ENCODE measurements at places on chromosomes 11 and 22.

GRCh38 chr11:18522388-18522787 lies 4.4 kb downstream of the TSG101 start:
- DNase-seq, result no peak

DNA sequence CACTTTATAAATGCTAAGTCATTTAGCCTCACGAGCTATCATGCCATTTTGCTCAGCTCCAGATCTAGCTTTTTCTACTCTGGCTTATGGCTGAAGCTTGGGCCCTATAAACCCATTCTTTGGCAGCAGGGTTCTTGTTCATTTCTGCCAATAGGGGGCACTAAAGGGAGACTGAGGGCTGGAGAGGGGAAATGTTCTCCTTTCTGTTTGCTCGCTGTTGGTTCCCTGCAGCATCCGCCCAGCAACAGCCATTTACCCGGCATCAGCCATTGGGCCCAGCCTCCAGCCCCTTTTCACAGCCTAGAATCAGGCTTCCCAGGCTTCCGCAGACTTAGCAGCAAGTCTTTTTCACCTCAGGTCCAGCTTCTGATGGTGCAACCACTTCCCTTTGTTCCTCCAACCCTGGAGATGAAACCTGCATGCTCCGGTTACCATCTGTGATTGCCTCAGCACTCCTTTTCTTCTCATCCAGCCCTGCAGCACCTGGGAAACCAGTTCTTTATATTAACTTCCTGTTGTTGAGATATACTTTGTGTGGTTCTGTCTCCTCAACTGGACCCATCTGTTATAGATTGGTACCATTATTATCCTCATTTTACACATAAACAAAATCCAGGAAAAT lies 4.2 kb upstream of the ME3 start:
- no peak for DNase-seq

DNA sequence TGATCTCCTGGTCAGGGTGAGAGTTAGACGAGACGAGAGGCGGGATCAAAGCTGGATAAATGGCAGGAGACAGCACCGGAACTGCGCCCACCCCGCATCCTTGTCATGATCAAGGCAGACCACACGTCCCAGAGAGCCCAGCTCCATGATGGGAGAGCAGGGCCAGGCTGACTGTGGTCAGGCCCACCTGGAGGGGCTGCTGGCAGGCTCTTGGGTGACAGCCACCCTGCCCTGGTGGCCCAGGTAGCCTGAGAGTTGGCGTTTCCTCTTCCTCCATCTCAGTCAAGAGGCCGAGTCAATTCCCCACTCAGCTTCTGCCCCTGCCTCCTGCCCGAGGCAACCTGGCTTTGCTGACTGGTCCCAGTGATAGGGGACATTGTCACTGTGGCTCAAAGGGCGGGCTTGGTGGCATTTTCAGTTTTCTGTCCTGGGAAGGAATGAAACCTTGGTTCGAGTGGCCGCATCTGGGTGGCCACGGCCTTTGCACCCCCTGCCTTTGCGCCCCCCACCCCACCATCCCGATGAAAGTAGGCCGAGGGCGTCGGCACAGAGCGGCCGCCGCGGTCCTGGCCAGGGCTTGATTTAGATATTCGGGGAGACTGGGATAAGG lies 60.8 kb upstream of the PPARA start:
- DNase-seq, result no peak

DNA sequence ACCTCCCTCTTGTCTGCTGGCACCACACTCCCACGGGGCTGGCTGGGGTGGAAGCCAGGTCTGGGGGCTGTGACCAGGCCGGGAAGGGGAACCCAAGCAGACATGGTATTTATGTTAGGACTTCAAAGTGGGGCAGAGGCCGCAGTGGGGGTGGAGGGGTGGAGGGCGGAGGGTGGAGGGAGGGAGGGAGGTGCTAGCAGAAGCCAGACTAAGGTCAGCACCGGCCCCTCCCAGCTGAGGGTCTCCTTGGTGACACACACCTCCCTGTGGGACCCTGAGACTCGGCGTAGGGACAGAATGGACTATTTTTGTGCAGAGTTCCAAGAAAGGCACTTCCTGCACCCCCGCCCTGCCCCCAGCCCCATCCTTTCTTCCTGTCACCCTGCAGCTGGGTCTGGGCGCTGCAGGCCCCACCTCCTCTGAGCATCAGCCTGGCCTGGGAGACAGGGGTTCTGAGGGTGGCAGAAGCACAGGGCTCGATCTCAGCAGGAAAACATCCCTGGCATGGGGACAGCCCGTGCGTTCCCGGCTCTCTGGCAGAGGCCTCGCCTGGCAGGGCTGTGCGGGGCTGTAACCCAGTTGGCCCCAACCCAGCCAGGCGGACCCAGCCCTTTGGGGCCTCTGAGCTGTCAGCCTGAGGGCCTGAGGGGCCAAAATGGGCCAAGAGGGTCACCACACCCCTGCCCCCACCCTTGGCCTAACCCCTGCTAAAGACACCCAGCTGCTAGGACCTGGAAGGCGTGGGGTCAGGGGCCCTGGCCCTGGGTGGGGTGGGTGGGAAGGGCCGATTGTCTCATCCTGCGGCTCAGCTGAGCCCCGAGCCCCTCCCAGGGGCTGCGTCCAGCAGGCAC lies 9.6 kb upstream of the CD248 start:
- DNase-seq, result peak; percentile 58

- DNase-seq, result no peak
Measured at GRCh38 chr11:17686231-17686980, 33.0 kb upstream of the MYOD1 start.

- DNase-seq, result no peak
Measured at GRCh38 chr22:25668437-25668836, 73.6 kb upstream of the MYO18B start.

- no peak for DNase-seq
Measured at GRCh38 chr11:61012737-61013215, 41.3 kb downstream of the CD6 start.

DNA sequence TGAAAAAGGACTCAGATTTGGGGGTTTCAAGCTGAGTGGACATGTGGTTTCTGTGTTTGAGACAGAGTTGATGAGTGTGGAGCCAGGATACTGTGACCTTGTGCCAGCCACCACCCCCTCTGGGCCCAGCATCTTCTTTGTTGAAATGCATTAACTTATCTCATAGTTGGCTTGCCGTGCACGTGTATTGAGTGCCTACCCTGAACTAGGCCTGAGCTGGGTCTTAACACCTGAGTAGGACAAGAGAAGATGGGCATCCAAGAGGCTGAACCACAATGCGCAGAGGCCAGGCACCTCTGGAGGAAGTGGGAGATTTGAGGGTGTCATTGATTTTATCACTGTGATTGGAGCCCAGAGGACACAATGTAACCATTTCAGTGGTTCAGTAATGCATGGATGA lies 117.6 kb upstream of the CRYBB3 start:
- DNase-seq, result no peak

- no peak for DNase-seq
Measured at GRCh38 chr11:42555190-42555589, 756.6 kb upstream of the API5 start.

GRCh38 chr22:45644714-45645113 lies 26.9 kb upstream of the ATXN10 start:
- DNase-seq, result no peak

- no peak for DNase-seq
Measured at GRCh38 chr11:114044042-114044871, 15.3 kb upstream of the ZBTB16 start.

GRCh38 chr22:32181043-32181442 lies 21.9 kb upstream of the C22orf42 start:
- no peak for DNase-seq

DNA sequence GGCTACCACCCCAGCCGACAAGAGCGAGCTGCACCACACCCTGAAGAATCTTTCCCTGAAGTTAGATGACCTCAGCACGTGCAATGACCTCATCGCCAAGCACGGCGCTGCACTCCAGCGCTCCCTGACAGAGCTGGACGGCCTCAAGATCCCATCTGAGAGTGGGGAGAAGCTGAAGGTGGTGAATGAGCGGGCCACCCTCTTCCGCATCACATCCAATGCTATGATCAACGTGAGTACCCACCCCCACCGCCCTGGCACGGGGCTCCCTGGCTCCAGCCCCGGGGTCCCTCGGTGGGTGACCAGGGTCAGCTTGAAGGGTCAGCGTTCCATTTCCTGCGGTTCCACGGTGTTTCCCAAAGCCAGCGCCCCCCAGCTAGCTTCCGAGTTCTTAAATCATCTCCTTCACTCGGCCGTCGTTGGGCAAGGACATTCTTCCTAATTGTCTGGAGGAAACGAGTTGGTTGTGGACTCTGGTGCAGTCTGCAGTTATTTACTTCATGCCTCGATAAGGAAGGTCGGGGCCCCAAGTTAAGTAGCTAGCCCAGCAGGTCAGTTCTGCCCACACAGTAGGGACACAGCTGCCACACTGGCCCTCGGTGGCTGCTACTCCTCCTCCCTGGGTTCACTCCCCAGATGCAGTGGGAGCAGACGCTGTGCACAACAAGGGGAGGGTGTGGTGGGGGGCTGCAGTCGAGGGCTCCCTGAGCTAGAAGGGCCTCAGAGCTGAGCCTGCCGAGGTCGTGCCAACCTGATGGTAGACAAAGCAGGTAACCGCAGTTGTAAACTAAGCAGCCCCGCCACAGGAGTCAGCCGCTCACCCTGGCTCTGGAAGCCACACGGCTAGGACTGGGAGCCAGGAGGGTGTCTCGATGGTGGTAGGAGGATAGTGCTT lies 97.9 kb downstream of the MORC2 start:
- DNase-seq, result no peak

DNA sequence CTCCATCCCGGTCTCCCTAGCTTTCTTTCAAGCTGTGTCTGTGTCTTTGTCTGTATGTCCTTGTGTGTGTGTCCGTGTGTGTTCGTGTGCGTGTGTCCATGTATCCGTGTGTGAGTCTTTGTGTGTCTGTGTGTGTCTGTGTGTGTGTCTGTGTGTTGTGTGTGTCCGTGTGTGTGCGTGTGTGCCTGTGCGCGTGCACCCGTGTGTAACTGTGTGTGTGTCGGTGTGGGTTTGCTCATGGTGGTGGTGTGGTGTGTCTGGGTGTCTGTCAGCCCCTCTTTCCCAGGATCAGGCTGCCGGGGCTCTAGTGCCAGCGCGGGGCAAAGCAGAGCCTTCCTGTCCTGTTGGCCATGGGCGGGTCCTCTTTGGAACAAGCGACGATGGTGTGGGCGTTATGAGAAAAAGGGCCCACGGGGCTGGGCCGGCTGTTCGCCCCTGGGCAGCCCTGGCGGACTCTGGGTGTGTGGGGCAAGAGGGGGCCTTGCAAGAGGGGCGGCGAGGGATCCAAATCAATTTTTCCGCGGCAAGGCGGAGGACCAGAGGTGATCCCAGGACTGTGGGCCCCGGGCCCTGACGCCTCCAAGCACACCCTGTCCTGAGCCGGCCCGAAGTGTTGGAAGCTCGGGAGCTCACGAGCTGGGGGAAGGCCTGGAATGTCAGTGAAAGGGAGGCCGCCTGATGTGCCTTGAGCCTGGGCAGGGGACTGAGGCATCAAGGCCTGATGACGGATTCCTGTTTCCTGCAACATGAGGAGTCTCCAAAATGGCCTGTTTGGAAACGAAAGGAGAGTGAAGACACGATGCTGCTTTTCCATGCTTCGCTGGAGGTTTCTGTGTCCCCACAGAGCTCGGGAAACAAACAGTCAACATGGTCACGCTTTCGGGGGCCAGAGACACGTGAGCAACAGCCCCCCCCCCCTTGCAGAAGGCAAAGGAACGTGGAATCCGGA lies 3929.2 kb upstream of the OR11H1 start:
- DNase-seq, result no peak

- peak; percentile 31 for DNase-seq
Measured at GRCh38 chr22:48576333-48577013, 1251.2 kb downstream of the BRD1 start.

GRCh38 chr11:2945031-2945756 lies 16.0 kb upstream of the PHLDA2 start:
- DNase-seq, result peak; percentile 72

GRCh38 chr11:12728417-12728816 lies 54.2 kb downstream of the TEAD1 start:
- DNase-seq, result no peak

- no peak for DNase-seq
Measured at GRCh38 chr22:50437511-50438304, 37.1 kb downstream of the SBF1 start.

- no peak for DNase-seq
Measured at GRCh38 chr22:27133681-27134314, 476.4 kb downstream of the MIAT start.

GRCh38 chr11:27462543-27462942 lies 10.0 kb downstream of the LGR4 start:
- no peak for DNase-seq

DNA sequence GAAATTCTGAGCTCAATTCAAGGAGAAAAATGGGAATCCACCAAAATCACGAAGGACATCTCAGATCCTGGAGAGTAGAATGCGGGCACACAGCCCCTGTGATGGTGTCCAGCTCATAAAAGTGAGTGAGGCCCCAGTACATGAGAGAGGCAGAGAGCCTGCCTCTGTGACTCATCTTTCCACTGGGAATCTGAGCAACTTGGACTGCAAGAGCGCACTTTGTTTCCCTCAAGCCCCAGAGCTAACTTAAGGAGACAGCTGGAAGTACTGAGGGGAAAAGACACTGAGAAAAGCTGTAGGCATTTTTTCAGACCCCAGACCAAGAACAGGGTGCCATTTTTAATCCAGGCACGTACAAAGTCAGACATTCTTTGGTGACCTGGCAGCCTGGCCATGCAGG lies 273.7 kb downstream of the C11orf87 start:
- DNase-seq, result no peak

GRCh38 chr22:26702906-26703830 lies 45.8 kb downstream of the MIAT start:
- DNase-seq, result no peak

GRCh38 chr11:108807262-108807661 lies 142.4 kb downstream of the DDX10 start:
- no peak for DNase-seq

DNA sequence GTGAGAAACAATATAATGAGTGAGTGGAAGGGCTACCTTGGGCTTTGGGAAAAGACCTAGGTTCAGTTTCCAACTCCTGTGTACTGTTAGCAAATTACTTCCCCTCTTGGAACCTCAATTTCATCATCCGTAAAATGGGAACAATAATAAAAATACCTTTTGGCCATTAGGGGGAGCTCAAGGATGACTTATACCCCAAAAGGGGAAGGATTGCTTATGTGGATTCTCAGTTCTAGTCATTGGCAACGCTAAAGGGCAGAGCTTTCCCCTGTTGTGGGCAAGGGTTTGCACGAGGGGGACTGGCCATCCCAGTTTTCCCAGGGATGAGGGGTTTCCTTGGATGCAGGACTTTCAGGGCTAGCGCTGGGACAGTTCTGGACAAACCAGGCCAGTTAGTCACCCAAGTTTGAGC lies 3.1 kb upstream of the COMMD9 start:
- DNase-seq, result no peak

- peak; percentile 94 for DNase-seq
Measured at GRCh38 chr11:67277231-67277961, 11.1 kb downstream of the GRK2 start.
